ENCODE measurements at places on chromosomes 12 and 14.
A peak's percentile ranks its signal among the peaks of the same experiment; 100 is the strongest.

DNA sequence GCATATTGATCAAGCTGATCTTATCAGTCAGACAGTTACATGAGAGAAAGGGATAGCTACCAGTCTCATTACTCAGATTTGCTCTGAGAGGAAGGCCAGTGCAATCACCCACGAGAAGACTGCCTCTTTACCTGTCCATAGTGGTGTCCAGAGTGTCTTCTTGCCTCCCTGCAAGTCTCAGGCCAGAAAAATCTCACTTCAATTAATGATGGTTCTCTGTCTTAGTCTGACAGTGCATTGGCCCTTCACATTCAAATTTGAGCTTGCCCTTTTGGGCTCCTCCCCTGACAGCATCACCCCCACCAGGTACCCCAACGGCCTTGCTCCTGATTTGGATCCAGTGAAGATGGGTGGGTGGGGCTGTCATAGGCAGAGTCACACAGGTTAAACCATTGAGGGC is at the start of gene AICDA:
Gene AICDA (minus strand): TSS at position 231 of the 400 bp plus-strand sequence. CDS start 92 bp downstream, at position 139.
- DNase-seq, result no peak

DNA sequence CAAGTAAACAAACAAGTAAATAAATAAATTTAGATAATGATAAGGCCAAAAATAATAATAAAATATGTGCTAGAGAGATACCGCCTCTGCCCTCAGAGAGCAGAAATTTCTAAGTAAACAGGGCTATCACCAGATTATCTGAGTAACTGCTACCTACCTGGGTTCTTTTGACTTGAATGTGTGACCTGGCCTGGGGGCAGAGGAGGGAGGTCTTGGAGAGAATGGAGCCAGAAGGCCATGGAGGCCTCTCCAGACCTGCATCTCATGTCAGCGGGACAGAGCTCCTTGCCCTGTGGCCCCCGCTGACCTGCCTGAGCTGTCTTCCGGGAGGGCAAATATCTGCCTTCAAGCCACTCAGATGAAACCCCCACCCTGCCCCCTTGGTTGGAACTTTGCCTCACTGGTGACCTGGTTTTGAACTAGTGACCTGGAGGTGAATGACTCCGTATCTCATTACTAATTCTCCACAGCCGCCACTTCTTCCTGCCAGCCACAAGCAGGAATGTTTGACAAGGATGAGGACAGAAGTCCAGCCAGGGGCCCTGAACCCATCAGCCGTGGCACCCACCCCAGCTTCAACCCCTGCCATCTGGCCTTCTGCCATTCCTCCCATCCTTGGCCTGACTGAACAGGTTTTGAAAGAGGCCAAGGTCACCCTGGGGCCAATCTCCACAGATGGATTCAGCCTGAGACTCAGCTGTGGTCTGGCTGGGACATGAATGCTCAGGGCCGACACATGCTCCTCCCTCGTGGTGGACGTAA is 86.8 kb upstream of the PARP11 start:
- DNase-seq, result no peak

- DNase-seq, result no peak
These were observed 223.2 kb upstream of the FAR2 start for GRCh38 chr12:28925719-28926376.

GRCh38 chr12:43805149-43805859 is 813 bp downstream of the TWF1 start:
- DNase-seq, result no peak

DNA sequence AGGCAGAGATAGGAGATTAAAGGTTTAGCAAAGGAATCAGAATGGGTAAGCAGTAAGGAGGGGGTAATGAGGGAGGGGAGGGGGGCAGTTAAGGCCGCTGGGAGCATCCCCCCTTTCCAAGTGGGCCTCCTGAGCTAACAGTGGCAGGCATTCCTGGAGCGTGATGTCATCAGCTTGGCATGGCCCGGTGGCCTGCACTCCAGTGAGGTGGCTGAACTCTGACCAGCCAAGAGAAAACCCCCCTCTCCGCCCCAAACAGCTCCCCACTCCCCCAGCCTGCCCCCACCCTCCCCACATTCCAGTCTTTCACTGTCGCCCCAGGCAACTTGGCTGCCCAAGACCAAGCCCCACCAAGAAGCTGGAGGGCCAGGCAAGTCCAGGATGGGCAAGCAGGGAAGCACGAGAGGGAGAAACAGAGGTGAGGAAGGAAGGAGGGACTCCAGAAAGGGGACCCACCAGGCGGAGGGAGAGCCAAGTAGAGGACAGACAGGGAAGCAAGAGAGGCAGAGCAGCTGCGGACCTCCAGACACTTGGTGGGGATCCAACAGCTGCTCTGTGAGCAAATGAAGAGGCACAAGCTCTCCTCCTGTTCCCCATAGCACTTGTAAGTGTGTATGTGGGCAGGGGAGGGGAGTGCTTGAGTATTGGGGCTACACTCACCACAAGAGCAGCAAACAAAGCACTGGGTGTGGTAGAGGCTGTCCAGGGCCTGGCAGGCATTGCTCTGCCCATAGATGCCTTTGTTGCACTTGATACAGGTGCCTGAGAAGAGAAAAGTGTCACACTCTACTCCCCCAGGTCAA is 4.5 kb downstream of the AJUBA start:
- peak; percentile 54 for DNase-seq

DNA sequence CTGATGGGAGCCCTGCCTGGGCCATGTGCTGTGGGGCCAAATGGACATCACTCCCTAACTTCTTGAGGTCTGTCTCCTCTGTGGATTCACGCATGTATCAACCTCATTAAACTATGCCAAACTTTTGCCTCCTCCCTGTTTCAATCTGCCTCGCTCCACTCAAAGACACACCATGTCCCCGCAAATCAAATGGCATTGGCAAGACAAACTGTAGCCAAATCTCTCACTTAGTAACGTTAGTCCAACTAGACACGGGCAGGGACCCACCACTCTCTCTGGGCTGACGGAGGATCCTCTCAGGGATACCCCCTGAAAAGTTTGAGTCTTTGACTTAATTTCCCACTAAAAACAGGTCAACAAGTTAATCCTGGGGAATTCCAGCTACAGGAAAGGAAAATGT is 8.0 kb downstream of the ZBTB39 start:
- no peak for DNase-seq

DNA sequence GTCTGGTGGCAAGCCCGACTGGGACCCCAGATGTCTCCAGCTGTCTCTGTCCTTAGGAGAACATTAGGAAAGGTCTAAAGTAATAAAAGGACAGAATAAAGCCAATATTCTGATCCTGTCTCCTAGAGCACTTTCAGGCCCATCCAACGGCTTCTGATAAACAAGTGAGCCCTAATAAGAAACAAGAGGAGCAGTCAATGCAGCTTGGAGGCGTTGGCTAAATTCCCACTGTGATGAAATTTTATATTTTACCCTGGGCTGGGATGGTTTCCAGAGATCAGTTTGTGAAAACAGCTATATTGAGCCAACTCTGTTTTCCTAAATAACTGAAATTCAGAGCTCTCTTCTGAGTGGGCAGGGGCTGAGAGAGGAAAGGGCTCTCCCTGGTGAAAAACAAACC is 55.5 kb upstream of the SRRM4 start:
- no peak for DNase-seq

GRCh38 chr12:93883436-93884154 is 206.4 kb downstream of the CRADD start:
- no peak for DNase-seq

GRCh38 chr14:61120576-61120975 is 139.5 kb downstream of the SLC38A6 start:
- DNase-seq, result no peak

DNA sequence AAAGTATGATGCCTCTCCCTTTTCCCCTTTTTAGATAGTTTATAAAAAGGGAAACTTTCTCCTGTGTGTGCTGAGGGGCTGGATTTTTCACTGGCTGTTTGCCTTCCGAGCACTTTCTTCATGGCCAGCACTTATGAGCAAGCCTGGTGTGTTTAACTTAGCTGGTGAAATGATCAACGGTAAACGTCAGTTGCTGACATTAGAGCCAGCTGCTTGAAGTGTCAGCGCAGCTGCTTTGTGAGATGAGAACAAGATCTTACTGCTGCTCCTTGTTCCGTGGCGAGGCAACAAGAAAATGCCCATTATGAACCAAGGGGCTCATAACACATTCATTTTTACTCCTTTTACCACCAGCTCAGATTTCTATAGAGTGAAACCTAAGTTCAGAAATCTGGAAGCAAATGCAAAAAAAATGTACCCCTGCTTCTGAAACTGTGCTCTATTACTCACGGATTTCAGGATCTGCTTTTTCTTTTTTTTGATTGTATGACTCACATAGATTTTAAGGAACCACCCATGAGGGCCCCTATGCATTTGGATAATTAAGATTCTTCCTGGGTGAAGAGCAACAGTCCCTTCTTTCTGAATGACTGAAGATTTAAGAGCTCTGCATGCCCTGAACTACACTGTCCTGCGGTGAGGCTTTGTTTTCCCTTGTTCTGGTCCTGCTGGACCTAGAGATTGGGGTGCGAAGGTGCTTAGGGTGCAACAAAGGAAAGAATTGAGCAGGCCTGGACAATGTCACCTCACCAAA is 74.3 kb upstream of the CPM start:
- no peak for DNase-seq

DNA sequence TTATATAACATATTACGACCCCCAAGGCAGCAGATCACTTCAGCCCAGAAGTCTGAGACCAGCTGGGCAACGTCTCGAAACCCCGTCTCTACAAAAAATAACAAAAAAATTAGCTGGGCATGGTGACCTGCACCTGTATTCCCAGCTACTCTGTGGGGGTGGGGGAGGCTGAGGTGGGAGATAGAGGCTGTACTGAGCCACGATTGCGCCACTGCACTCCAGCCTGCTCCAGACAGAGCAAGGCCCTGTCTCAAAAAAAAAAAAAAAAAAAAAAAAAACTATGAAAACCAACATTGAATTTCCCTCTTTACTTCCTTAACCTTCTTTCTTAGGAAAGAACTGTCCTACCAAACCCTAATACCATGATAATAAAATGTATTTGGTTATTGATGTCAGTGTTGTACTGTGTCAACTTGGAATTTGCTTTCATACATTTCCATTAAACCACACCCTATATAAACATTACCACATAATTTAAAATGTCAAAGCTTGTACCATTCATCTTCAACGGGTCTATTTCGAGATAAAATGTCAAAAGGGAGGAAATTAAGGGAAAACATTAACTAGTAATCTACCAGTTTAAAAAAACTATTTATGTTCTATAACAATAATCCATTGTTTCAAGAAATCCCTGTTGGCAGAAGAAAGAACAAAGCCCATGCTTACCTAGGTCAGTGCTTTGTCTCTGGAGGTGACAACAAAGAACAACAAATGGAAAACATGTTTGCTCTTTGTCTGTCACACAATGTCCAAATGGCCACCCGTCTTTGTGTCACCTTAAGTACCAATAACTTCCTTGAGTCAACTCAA is 17.4 kb downstream of the GALNT4 start:
- DNase-seq, result no peak

GRCh38 chr14:97036086-97036852 is 239.1 kb downstream of the VRK1 start:
- no peak for DNase-seq

DNA sequence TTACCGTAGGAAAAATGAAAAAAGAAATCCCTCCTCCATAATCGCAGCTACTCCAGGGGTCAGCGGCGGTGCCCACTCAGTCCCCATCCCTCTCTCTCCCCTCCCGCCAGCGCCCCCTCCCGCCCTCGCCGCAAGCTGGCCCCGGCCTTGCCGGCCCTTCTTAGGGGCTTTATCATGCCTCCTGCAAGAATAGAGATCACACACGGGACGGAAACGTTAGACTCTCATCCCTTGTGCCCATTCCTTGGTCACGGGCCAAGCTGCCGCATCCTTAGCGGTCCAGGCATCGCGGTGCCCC is 692 bp upstream of the COX14 start:
- no peak for DNase-seq

DNA sequence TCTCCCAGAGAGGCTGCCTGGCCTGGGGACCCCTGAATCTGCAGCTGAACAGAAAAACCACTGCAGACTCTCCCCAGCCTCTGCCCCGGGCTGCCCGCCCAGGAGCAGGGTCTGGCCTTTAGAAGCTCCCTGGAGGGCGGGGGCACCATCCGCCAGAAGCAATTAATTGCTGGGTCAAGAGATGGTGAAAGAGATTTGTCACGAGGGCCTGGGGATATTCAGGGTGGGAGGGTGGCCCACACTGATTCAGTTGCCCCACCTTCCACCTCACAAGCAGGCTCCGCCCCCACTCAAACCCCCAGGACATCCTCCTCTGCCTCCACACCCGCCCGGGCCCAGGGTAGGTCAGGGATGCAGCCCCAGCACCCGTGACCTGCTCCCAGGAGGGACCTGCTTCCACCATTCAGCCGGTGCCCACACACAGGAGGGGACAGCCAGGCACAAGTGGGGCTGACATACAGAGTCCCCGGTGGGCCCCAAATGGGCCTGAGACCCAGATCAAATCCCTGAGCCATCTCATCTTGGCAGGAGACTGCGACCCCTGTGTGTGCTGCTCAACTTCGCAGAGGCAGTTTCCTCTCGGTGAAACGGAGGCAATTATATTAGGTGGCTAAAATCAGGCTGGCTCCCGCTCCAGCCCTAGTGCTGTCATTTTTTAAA is 23.0 kb downstream of the NCOR2 start:
- DNase-seq, result no peak

Data from neural crest cell (in vitro differentiated cells).